ENCODE measurements at places on chromosomes 3 and 15.

- no peak for DNase-seq
Observed at GRCh38 chr15:31256378-31257265, 70.0 kb upstream of the KLF13 start.

GRCh38 chr15:36590838-36591237, 11.4 kb downstream of the CDIN1 start:
- DNase-seq, result peak; percentile 90

DNA sequence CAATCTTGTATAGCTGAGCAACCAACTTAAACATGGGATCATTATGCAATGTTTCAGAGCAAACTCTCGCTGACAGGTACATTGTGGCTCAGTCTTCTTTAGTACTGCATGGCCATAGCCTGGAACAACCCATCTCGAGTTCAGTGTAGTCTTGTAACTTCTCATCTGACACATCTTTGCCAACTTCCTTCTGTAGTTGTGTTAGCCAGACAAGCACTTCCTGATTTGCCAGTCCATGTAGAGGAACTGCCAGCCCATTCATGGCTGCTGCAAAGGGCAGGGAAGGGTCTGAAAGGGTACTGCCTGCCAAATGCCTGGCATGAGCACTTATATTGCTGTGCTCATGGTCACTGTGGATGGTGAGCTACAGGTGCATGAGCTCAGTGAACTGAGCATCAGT, 49.2 kb upstream of the CCDC54 start:
- no peak for DNase-seq

DNA sequence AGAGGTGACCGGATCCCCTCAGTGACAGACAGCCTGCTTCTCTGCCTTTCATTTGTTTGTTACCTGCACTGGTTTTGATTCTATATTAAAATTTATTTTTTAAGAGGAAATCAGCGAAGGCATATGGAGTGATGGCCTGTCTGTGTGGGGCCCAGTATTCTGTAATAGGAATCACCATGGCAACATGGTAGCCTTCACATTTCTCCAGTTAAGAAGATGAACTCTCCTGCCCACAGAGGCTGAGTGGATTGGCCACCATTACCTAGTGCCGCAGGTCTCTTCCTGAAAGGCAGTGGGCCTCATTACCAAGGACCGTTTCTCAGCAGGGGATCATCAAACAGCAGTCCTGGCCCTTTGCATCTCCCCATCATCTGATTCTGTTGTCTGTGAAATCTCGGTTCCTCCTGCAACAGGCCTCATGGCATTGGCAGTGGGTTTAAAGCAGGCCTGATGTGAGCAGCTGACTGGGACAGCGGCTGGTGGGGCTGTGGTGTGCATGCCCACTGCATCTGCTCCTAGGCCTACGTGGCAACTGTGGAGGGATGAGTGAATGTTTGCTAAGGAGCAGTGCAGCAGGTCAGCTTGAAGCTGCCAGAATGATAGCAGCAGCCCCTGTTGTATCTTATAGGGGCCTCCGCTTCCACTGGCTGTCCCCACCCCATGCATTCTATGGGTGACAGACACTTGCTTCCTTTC, 114.5 kb downstream of the CHCHD6 start:
- no peak for DNase-seq

DNA sequence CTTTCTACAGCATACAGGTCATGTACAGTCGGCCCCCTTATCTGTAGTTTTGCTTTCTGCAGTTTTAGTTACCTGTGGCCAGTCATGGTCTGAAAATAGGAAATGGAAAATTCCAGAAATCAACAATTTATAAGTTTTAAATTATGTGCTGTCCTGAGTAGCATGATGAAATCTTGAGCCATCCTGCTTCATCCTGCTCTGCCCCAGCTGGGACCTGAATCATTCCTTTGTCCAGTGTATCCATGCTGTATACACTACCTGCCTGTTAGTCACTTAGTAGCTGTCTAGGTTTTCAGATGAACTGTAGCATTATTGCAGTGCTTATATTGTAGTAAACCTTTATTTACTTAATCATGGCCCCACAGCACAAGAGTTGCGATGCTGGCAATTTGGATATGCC, 44.8 kb downstream of the AP4E1 start:
- no peak for DNase-seq

DNA sequence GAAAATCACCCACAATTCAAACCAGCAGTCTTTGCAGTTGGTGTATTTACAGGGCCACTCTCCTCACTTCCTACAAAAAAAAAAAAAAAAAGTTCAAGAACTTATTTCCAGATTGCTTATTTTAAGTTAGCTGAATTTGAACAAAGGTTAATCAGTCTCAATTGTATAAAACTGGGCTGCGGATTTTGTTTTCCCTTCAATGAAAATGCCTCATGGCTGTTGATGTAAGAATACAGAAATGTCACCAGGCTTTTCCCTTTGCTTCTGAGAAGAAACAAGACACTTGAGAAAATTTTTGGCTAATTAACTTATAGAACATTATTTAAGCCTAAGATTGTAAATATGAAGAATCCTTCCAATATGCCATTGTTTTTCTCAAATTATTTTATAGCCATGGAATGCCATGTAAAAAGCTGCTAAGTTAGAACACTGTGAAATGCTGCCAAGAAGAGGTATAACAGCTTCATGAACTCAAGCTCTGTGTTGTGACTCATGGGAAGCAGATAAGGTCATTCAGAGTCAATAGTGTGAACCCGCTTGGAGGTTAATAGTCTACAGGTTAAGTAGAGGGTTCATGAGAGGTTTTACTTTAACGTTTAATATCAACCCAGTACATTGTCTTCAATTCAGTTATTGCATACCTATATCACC, 84.3 kb upstream of the ABI3BP start:
- peak; percentile 41 for DNase-seq

GRCh38 chr3:70885636-70886035, 573.2 kb upstream of the MDFIC2 start:
- no peak for DNase-seq

GRCh38 chr3:184077881-184078280, 19.0 kb upstream of the HTR3E start:
- DNase-seq, result no peak

GRCh38 chr3:20310629-20311028, 124.6 kb upstream of the SGO1 start:
- DNase-seq, result no peak

DNA sequence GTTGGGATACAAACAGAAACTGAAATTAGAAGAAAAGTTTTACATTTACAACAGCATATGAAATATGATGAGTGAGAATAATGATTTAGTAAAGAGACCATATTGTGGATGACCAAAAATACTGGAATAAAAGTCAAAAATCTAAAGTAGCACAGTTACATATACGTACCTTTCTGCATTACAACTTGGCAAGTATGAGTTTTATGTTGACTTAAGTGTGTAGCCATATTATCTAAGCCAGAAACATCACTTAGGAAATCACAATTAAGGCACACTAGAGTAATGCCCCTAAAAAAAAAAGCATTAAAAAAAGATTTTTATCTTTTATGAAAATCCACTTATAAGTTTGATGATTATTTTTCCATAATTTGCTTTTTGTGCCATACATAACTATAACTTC, 79.1 kb downstream of the ZNF280D start:
- no peak for DNase-seq

GRCh38 chr3:113844622-113845222, 6.1 kb downstream of the GRAMD1C start:
- peak; percentile 19 for DNase-seq

DNA sequence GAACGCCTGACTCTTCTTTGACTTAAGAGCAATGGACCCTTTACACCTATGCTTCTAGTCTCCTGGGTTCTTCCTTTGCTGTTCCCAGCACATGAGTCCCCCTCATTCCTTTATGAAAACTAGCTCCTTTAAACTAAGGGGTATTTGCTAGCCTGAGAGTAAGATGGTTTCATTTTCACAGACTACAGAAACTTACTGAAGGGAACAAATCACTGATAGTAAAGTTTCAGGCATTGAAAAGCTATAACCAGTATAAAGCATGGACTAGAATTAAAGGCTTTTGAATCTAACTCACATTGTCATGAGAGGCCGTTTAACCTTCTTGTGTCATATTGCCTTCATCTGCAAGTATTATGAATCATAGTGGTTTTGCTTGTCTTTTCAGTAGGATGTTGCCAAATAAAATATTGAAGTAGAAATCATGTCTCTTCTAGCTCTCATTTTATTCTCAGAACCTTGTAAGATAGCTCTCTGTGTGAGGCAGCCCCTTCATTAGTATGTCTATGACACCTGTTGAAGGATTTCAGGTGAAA, 765.9 kb downstream of the NR2F2 start:
- no peak for DNase-seq

- DNase-seq, result no peak
Observed at GRCh38 chr3:56935811-56936210, 124.7 kb upstream of the SPATA12 start.

GRCh38 chr3:16599694-16600093, 5.5 kb downstream of the DAZL start:
- DNase-seq, result no peak

- peak; percentile 19 for DNase-seq
Observed at GRCh38 chr3:61964566-61964965, 403.2 kb downstream of the PTPRG start.

GRCh38 chr15:63067976-63068743, 25.6 kb downstream of the TPM1 start:
- no peak for DNase-seq

DNA sequence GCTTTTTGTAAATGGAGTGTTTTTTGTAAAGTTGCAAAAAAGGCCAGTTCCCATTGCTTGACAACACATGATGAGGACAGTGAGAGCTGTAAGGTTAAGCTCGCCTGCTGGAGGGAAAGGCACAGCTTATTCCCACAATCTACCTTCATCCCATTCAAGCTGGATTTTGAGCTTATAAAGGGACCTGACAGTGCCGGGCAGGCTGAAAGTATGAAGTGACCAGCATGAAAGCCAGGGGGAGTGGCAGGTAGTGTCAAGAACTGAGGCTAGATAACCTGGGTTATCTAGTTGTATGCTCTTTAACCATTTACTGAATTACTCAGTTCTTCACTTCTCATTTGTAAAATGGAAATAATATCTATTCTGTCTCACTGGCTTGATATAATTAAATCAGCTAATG, 52.3 kb upstream of the KPNA4 start:
- no peak for DNase-seq

DNA sequence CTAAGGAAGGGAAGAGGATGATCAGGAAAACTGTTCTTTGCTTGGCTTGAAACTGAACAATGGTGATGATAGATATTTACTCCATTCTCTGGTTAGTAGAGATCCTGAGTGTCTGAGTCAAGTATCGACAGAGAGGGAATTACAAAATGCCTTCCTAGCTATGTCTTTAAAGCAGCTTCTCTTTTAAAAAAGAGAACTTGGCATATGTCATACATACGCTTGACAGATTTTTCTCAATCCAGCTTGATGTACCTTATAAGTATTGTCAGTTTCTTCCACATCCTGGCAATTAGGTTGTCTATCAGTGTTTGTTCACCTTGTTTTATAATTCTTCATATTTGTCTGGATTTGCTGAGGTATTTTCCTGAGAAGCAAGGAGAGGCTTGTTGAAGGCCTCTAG, 5.0 kb upstream of the EPHB1 start:
- no peak for DNase-seq

DNA sequence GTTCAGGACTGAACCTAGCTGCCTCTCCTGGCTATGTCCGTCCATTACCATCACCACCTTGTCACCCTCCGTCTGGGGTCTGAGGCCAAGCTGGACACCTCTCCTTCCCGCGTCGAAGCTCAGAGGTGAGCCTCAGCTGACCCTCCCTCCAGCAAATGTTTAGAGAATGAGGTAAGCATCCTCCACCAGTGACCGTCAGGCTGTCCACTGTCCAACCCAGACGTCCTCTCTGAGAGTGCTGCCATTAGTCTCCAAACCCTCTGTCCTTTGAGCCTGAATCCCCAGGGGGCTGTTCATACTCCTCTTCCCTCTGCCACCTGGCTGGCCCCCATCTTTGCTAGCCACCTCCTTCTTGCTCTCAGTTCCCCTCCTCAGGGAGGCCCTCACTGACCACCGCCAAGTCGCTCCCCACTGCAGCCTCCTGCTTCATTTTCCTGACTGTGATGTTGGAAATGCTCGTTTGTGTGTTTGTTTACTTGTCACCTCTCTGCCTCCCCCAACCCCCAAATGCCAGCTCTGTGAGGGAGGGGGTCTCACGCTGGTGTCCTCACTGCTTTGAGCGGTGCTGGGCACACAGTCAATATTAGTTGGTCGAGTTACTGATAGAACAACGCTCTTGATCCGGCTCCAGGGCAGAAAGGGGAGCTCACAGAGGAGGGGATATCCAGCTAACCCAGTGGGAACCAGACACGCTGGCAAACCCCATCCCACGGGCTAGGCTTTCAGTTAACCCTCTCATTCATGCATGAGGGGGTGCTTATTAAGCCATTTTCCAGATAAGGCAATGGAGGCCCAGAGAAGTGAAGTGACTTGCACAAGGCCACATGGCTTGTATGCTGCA, 64.9 kb downstream of the IQSEC1 start:
- no peak for DNase-seq

DNA sequence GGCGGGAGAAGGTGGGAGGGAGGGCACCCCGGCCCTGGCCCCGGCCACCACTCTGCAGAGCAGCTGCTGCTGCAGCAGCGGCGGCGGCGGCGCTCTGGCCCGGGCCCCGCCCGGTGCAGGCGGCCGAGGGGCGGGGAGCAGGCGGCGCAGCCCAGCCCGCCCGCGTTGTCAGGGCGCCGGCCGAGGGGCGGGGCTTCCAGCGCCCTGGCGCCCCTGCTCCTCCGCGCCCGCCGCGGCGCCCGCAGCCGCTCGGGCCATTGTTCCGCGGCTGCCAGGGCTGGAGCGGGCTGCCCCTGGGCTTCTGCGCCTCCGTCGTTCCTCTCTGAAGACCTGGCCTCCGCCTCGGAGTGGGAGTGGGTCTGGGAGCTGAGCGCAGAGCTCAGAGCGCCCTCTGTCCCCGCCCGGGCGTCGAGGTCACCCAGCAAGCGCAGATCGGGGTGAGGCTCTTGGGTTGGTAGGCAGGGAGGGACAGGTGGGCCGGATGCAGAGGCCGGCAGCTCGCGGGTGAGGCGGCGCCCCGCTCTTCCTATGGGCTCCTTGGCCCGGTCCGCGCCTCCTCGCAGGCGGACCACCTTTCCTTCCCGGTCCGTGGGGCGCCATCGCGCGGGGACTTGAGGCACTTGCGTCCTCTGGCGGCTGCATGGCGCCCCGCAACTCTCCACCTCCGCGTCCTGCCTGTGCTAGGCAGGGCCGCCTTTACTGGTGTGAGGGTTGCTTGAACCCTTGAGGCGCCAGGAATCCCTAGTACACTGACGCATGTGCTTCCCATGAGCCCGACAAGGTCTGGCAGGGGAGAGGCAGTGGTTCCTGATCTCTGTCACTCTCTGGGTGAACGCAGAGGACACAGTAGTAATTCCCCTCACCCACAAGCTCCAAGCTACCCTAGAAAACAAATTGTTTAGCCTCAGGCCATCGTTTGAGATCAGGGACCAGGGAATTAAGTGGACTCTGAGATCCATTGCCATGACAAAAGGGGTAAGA, at the start of gene LPCAT4:
Gene LPCAT4, minus strand, starts transcription at position 96 of the 981 bp plus-strand sequence. CDS start 96 bp downstream, outside the sequence.
- peak; percentile 92 for DNase-seq

DNA sequence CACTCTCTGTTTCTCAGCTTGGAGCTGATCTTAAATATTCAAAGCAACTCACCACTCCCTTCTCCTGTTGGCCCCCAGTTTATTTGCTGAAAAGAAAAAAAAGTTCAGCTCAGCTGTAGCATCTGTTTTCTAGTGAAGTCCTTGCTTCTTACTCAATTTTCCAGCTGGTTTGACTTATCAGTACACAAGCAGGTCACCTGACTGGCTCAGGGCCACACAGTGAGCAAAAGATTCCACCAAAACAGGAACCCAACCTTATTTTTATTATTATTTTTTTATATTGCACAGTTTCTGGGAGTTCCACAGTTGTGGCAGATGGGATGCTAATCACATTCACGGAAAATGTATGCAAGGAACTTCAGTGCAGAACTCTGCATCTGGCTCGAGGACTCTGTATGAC, 390.7 kb upstream of the RGMA start:
- DNase-seq, result no peak
